Glutamatergic neuron (in vitro differentiated cells): ENCODE measurements at places on chromosomes 2 and 18.

DNA sequence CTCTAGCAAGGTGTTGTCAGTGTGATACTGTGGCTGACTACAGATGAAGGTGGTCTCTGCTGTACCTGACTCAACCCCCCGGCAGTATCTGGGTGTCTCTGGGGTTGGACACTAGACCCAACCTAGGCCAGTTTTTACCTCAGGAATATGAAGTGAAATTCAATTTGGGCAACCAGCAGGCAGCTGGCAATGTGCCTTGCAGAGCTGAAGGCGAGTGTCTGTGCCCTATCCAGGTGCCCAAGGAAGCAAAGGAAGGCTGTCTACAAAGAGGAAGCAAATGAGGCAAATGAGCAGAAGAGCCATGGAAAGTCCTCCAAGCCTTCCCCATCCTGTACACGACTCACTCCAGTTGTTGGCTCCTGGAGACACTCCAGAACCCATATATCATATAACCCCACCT, 264.6 kb upstream of the AGAP1 start:
- no peak overlapping the region for H3K4me3 ChIP-seq
- H3K4me1 ChIP-seq, result peaks cover 29% of the 10 kb centered on the region
- no peaks in the 10 kb centered on the region for H3K36me3 ChIP-seq
- no peaks in the 10 kb centered on the region for H3K27me3 ChIP-seq
- no peak overlapping the region for H3K27ac ChIP-seq

GRCh38 chr18:35581898-35582641, 530 bp downstream of the GALNT1 start:
- peak; percentile 51 for DNase-seq
- peaks cover 15% of the 10 kb centered on the region for H3K4me1 ChIP-seq
- H3K4me3 ChIP-seq, result peak overlapping the region; percentile 93
- H3K27me3 ChIP-seq, result peaks cover 8% of the 10 kb centered on the region
- H3K27ac ChIP-seq, result peak overlapping the region; percentile 88
- peaks cover 23% of the 10 kb centered on the region for H3K36me3 ChIP-seq

DNA sequence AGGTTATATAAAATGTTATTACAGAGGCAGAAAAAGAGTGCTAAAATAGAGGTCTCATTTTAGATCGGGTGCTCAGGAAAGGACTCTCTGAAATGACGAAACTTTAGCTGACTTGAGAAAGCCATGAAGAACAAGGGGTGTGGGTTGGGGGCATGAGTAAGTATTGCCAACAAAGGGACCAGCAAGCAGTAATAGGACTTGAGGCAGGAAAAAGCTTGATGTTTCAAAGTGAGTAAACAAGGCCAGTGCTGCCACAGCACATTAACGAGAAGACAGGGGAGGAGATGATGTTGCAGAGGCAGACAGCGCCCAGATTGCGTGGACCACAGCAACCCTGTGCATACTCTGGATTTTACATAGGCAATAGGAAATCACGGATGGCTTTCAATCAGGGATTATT, 318.8 kb downstream of the ZEB2 start:
- H3K4me3 ChIP-seq, result no peak overlapping the region
- peaks cover 4% of the 10 kb centered on the region for H3K36me3 ChIP-seq
- DNase-seq, result no peak
- peaks cover 2% of the 10 kb centered on the region for H3K27me3 ChIP-seq
- H3K27ac ChIP-seq, result peak overlapping the region; percentile 31

DNA sequence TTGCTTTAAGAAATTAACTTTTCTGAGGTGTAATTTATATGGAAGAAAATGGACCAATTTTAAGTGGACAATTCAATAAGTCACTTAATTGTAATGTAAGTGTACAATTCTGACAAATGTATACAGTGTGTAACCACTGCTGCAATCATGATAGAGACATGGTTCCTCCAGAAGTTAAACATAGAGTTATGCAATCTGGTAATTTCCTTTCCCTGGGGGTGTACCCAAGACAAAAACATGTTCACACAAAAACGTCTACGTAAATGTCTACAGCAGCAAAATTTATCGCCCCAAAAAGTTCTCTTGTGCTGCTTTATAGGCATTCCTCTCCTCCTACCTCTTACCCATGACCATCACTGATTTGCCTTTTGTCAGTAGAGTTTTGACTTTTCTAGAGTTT, 141.5 kb downstream of the AQP4 start:
- H3K27me3 ChIP-seq, result no peaks in the 10 kb centered on the region
- no peaks in the 10 kb centered on the region for H3K36me3 ChIP-seq
- no peak overlapping the region for H3K4me3 ChIP-seq
- no peak for DNase-seq
- peaks cover 10% of the 10 kb centered on the region for H3K4me1 ChIP-seq

DNA sequence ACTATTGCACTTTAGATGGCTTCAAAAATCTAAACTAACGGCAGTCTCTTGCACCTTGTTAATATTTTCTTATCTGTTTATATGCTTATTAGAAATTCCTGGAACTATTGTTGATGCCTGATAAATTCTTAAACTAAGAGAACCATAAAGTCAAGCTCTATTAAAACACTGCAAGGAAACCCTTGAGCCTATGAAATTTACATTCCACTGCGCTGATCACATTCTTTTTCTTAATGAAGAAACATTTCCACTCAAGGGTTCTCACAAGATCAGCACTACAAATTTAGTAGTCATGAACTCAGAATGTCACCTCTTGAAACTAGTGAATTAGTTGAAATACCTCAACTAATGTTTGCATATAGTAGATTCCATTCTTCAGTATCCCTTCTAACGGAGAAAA, 331.8 kb upstream of the SLC8A1 start:
- no peak overlapping the region for H3K4me3 ChIP-seq
- no peak for DNase-seq
- no peak overlapping the region for H3K27ac ChIP-seq
- H3K4me1 ChIP-seq, result no peaks in the 10 kb centered on the region
- H3K36me3 ChIP-seq, result no peaks in the 10 kb centered on the region
- H3K27me3 ChIP-seq, result no peaks in the 10 kb centered on the region

- no peaks in the 10 kb centered on the region for H3K27me3 ChIP-seq
- DNase-seq, result no peak
- no peaks in the 10 kb centered on the region for H3K4me1 ChIP-seq
- H3K36me3 ChIP-seq, result no peaks in the 10 kb centered on the region
- no peak overlapping the region for H3K4me3 ChIP-seq
Measured at GRCh38 chr2:74168739-74169138, 9.9 kb downstream of the MOB1A start.

GRCh38 chr2:149160701-149161217, 122.3 kb downstream of the LYPD6B start:
- peaks cover 3% of the 10 kb centered on the region for H3K27me3 ChIP-seq
- H3K27ac ChIP-seq, result no peak overlapping the region
- peaks cover 27% of the 10 kb centered on the region for H3K4me1 ChIP-seq
- no peak overlapping the region for H3K4me3 ChIP-seq
- H3K36me3 ChIP-seq, result peaks cover 6% of the 10 kb centered on the region

- peaks cover 16% of the 10 kb centered on the region for H3K4me1 ChIP-seq
- H3K27me3 ChIP-seq, result peaks cover 16% of the 10 kb centered on the region
- DNase-seq, result no peak
- peak overlapping the region; percentile 99 for H3K4me3 ChIP-seq
Measured at GRCh38 chr2:23924589-23925359, 2.1 kb downstream of the ATAD2B start.

DNA sequence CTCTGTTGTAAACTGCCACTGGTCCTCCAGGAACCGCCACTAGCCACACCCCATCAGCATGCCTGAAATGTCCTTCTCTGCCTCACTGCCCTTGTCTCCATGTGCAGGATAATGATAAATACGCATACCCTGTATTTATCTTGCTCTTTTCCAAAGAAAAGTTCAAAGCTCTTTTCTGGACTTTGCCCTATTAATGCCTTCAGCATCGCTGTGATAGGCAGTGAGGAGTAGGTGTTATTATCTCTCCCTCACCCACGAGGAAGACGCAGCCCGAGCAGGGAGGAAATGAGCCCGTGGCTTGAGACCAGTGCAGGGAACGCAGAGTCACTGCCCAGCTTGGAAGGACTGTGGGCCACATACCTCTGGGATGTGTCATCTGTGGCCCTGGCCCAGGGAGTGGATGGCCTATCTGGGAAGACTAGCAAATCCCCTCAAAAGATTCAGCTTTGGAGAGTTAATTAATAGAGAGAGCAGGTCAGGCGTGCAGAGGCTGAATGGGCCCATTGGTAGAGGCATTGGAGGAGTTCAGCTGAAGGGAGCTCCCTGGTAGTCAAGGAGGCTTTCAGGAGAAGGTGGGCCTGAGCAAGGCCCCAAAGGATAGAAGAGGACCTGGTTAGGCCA, 39.5 kb upstream of the MCFD2 start:
- no peaks in the 10 kb centered on the region for H3K4me1 ChIP-seq
- peaks cover 5% of the 10 kb centered on the region for H3K36me3 ChIP-seq
- H3K4me3 ChIP-seq, result no peak overlapping the region

DNA sequence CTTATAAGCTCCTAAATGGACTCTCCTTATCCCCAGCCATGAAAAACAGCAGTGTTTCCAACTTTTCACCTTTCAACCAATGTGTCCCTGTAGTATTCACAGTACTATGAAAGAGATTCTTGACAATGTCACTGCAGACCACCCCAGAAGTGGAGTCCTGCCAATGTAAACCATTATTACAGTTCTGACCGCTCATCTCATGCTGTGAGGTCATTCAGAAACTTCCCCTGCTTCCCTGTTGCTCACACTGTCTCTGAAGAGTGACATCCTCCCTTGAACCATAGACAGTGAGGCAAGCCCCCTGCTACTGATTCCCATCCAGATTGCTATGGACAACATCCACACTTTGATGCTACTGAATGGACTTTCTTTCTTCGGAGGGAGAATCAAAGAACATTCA, 1523.7 kb upstream of the ACVR2A start:
- no peak overlapping the region for H3K27ac ChIP-seq
- no peak overlapping the region for H3K4me3 ChIP-seq
- no peaks in the 10 kb centered on the region for H3K27me3 ChIP-seq
- no peaks in the 10 kb centered on the region for H3K36me3 ChIP-seq
- no peaks in the 10 kb centered on the region for H3K4me1 ChIP-seq

DNA sequence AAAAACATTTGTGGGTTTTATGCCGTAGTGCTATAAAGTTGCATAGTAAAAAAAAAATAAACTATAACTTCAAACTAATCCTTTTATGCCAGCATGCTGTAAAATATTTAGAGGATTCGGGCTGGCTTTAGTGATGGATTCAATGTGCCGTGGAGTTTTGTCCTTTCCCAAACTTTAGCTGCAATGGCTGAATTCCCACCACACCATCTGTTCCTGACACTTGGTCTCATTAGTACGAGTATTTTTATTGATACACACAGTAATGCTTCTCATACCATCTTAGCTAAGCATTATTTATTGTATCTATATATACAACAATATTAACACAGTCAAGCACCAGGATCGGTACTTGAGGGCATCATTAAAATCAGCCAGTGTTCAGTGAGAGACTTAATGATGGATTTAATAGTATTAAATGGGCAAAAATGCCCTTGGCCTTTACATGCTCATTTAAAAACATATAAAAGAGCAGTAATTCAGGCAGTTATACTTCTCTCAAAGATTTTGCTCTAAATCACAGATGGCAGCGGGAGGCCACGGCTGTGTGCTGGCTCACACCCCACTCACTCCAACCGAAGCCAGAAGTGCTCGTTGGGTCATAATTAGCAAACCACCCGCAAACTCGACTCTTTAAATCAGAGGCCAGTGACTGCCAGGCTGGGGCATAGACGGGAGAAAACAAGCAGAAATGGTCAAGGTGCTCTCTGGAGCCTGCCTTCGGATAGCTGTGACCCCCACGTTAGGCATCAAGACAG, 297.0 kb upstream of the REV1 start:
- no peak overlapping the region for H3K4me3 ChIP-seq
- H3K36me3 ChIP-seq, result no peaks in the 10 kb centered on the region
- DNase-seq, result no peak
- no peak overlapping the region for H3K27ac ChIP-seq
- H3K4me1 ChIP-seq, result peaks cover 10% of the 10 kb centered on the region

- no peak for DNase-seq
- no peaks in the 10 kb centered on the region for H3K27me3 ChIP-seq
- no peak overlapping the region for H3K4me3 ChIP-seq
- H3K27ac ChIP-seq, result no peak overlapping the region
- no peaks in the 10 kb centered on the region for H3K36me3 ChIP-seq
Measured at GRCh38 chr2:125364192-125364983, 1291.6 kb upstream of the GYPC start.

DNA sequence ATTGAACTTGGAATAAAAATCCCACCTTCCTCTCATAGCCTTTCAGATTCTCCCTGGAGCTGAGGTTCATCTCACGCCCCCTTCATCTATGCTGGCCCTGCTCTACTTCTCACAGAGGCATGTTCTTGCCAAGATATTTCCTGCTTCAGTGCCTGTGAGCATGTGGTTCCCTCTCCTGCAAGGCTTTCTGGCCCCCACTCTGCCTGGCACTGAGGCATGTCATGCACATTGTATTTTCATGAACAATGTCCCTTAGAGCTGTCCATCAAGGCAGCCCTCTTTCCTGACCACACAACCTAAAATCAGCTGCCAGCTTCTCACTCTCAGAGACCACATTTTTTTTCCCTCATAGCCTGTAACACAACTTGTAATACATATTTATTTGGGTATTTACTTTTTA, 18.0 kb upstream of the HK2 start:
- H3K4me1 ChIP-seq, result peaks cover 3% of the 10 kb centered on the region
- no peaks in the 10 kb centered on the region for H3K27me3 ChIP-seq
- no peaks in the 10 kb centered on the region for H3K36me3 ChIP-seq
- no peak overlapping the region for H3K4me3 ChIP-seq
- DNase-seq, result no peak

DNA sequence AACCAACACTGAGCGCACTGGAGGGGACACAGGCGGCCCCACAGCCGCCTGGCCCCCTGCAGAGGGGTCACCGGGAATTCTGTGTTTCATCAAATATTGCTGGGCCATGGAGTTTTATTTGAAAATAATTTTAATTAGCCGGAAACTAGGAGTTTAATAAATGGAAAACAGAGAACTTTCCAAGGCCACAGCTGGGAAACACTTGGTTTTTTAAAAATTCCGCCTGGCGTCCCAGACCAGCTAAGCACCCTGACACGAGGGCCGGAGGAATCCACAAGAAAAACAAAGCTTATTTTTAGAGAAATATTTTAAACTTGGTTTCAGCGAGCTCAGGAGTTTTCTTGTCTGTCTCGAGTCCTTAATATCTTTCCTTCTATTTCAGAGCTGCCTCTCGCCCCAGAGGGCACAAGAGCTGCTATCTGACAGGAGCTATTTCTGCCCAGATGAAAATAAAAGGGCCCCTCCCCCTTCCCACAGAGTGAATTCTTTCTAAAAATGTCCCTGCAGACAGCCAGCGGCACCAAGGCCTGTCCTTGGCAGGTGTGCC, 8.2 kb downstream of the ZFP36L2 start:
- H3K27me3 ChIP-seq, result peaks cover 4% of the 10 kb centered on the region
- H3K4me3 ChIP-seq, result no peak overlapping the region
- no peak overlapping the region for H3K27ac ChIP-seq
- no peaks in the 10 kb centered on the region for H3K36me3 ChIP-seq
- H3K4me1 ChIP-seq, result peaks cover 29% of the 10 kb centered on the region

DNA sequence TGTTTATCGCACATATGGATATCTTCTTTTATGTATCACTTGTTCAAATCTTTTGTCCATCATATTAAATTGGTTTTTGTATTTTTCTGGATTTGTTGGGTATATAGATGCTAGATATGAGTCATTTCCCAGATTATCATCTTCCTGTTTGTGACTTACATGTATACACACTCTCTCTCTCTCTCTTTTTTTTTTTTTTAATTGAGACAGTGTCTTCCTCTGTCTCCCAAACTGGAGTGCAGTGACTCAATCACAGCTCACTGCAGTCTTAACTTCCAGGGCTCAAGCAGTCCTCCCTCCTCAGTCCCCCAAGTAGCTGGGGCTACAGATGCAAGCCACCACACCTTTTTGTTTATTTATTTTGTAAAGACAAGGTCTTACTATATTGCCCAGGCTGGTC, 43.8 kb downstream of the XIRP2 start:
- no peak overlapping the region for H3K4me3 ChIP-seq
- H3K4me1 ChIP-seq, result no peaks in the 10 kb centered on the region
- H3K27ac ChIP-seq, result no peak overlapping the region
- DNase-seq, result no peak
